ENCODE measurements at places on chromosomes 3 and 15.
A peak's percentile ranks its signal among the peaks of the same experiment; 100 is the strongest.

- DNase-seq = no peak
Measured at GRCh38 chr15:35603301-35603700, 57.3 kb upstream of the DPH6 start.

DNA sequence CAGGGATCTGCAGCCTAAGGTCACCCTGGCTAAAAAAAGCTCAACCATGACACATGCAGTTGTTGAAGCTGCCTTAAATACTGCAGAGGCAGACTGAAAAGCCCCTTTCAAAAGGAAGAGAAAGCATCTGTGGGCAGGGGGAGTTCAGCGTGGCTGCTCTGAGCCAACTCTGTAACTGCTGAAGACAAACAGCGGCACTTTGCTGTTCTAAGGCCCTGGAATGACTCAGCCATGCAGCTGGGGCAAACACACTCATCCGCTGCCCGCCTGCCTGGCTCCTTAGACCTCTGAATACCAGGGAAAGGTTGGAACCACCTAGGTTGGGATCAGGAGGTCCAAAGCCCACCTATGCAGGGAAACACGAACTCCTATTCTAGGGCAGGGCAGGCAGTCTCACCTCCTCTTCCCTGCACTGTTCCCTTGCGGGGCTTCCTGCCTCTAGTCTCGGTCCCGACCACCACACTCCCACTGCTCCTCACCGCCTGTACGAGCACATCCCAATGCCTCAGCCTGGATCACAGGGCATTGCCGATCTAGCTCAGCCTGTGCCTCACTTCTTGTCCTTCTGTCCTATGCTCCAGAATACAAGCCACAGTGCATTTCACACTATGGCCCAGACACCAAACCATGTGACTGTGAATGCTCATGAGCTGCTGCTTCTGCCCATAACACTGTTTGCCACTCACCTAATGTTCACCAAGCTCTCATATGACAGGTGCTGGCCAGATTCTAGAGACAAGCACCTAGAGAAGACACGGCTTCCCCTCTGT, 6.6 kb upstream of the MUSTN1 start:
- no peak for DNase-seq

DNA sequence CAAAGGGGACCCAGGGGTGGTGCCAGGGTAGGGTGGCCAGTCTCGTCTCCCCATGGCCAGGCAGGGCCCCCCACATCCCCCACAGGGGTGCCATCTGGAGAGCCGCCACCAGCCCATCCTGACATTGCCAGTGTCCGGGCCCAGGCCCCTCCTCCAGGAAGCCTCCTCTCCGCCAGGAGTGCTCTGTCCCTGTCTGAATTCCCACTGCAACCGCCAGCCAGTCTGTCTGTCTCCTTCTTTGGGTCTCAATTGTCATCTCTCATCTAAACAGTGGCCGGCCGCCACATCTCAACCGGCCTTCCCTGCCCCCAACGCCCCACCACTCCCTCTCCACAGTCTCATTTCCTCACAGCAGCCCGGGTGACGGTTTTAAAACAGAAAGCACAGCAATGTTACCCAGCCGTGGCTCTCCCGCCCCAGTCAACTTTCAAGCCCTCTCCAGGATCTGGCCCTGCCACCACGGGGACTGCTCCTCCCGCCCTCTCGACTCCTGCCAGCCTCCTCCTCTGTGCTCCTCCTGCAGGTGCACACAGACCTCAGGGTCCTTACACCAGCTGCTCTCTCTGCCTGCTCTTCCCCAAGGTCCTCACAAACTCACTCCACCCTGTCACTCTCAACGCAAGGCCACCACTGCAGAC, 57.0 kb downstream of the IQSEC1 start:
- no peak for DNase-seq

DNA sequence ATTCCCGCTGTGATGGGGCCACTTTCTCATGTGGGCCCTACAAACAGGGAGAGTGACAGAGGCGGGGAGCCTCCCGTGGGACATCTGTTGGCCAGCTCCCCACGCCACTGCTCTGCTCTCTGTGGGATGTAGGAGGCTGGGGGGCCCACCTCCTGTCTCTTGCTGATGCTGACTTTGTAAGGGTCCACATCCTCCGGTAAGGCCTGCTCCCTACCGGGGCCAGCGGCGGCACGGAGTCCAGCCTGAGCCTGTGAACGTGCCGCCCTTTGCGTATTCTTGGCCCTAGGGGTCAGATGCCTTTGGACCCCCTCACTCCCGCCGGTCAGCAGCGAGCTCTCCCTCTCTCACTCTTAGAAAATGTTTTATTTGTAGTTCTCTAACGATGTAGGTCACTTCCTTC, 153.2 kb downstream of the LRRC28 start:
- no peak for DNase-seq

DNA sequence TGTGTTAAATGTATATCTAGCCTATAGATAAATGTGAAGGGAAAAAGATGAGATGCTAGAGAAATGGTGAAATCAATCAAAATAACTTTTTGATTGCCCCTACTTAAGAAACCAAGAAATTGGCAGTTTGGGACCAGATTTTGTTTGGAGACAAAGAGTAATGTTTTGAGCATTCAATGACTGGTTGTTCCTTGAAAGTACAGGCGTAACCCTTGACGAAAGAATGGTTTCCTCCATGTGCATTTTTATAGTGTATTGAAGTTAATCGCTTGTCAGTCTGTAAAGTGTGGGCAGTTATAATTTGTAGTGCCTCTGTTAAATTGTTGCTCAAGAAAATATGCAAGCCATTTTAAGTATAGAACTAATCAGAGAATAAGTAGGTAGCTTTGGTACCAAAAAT, 1.2 kb downstream of the KIF23 start:
- DNase-seq = no peak

- peak; percentile 98 for DNase-seq
Measured at GRCh38 chr3:151305060-151305774, 11.4 kb downstream of the GPR87 start.

DNA sequence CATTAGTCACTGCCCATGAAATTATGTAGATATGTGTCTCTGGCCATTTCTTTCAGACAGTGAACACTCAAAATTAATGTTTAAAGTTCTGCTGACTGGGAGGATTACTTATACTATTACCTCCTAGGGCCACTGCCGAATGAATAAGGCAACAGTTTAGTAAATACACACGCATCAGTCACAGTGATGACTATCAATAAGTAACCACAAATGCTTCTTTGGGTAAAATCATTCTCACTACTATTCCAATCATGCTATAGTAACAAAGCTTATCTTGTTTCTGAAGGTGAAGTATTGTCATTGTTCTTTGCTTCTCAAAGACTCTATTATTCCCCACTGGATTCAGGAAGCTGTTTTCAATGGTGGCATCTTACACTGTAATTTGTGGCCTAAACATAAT, 478.8 kb downstream of the EPHA3 start:
- no peak for DNase-seq

DNA sequence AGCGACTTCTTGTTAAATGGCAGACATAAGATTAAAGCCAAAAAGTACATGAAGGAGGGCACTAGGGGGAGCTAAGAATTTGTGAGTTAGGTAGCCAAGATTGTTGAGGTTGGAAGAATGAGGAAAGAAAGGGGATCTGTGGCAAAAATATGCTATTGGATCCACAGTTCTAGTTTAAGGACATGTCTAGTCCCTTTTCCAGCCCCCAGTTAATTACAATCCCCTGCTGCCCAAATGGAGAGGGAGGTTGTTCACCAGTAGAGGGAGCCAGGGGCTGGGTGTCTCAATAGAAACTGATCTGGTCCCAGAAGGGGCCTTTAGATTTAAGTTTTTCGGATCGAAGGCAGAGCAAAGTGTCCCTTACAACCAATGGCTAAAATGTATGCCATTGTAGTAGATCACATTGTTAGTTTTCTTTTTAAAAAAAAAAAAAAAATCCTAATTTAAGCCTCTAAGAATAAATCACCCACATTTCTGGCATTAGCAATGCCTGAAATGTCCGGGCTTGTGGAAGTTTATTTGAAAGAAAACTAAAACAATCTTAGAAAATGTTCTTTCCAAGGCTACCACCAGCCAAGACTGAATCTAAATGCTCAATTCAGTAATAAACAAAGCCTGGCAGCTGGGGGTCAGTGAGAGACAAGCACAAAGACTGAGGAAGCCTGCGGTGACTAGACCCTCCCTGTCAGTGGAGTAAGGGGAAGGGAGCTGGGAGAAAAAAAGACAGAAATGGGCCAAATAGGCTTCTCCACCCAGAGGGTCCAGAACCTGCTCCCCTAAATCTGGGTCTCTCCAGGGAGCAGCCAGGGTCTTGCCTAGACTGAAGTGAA, 7.1 kb downstream of the COL8A1 start:
- no peak for DNase-seq

DNA sequence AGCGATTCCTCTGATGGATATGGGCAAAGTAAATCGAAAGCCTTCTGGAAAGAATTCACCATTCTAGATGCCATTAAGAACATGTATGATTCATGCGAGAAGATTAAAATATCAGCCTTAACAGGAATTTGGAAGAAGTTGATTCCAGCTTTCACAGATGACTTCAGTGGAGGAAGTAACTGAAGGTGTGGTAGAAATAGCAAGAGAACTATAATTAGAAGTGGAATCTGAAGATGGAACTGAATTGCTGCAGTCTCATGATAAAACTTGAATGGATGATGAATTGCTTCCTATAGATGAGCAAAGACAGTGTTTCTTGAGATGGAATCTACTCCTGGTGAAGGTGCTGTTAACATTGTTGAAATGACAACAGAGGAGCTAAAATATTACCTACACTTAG, 30.1 kb upstream of the TBC1D23 start:
- no peak for DNase-seq

- no peak for DNase-seq
Measured at GRCh38 chr3:149203758-149204157, 17.9 kb downstream of the CP start.

DNA sequence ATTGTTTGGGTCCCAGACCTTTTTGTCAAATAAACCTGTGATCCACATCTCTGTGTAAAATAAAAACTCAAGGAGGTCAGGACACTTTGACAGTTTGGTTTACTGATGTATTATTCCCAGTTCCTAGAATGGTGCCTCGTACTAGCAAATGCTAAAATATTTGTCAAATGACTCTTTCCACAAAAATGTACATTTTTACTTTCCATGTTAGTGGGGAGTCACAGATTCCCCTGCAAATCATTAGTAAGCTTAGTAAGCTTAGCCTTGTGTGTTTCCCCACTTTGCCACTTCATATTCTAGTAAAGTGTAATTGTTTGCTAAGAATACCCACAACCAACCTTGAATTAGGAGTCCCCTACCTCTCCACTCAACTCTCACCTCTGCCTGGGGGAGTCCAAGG, 2.4 kb upstream of the MAGI1 start:
- DNase-seq = no peak

DNA sequence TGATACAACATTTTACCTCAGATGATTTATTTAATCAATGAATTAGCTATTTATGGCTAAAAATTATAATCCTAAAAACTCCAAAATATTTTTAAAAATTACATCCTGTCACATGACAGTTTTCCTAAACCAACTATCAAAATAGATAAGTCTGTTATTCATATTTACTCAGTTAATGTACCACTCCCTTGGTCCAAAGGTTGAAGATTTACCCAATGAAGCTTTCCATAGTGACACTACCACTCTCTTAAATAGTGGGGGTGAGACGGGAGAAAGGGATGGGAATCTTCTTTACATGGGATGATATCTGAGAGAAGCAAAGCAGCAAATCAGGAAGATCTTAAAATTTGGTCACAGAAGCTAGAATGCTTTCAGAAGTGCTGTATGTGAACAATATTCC, 30.5 kb downstream of the XRN1 start:
- DNase-seq = no peak

GRCh38 chr3:192750201-192750600, 22.9 kb upstream of the FGF12 start:
- no peak for DNase-seq

DNA sequence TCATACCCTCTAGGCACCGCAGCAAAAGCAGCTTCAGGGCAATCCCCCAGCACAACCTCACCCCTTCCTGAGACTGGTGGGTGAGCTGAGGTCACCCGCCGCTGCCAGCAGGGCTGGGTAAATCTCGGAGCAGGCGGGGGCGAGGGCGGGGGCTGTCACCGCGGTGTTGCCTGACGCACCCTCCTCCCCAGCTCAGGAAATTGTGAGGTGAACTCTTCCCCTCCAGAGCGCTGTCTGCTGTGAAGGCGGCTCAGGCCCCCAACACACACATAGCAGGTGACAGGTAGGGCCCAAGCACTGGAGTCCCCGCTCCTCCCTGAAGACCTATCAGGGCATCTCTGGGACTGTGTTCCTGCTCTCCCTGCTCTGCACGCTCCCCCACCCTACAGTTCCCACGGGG, 30.2 kb upstream of the FURIN start:
- no peak for DNase-seq

GRCh38 chr3:181212271-181212670, 222.7 kb upstream of the DNAJC19 start:
- no peak for DNase-seq

- DNase-seq = no peak
Measured at GRCh38 chr3:149989307-149989706, 18.6 kb upstream of the PFN2 start.

GRCh38 chr3:151058740-151059139, 26.7 kb upstream of the MED12L start:
- DNase-seq = no peak

DNA sequence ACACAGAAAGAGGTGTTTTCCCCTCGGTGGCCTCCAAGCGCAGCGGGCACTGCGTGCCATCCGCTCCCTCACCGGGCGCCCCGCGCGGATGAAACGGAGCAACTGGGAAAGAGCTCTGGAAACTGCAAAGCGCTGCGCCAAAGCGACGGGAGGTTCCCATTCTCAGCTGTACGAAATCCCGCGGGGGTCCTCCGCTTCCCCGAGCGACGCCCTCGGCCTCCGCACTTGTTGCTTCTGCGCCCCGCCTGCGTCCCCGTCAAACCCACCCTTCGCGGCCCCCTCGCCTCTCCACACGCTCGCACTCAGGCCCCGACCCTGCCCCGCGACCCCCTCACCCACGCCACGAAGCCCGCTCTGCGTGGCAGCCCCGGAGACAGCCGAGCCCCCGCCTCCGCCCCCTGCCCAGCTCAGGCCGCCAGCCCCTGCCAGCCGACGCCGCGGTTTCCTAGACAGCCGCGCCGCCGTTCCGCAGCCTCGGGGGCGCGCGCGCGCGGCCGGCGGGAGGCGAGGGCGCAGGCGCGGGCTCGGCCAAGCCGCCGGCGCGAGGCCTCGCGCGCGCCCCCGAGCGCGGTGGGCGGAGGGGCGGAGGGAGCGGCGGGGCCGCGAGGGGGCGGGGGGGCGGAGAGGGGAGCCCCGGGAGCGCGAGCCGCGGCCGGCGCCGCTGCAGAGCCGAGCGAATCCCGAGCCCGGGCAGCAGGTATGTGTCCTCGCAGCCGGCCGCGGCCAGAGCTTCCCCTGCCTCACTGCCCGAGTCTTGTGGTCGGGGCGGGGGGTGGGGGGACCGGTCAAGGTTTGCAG, at the start of gene TMEM266:
TMEM266 (plus strand) TSS at position 666 of the 798 bp plus-strand sequence. CDS start 74,279 bp downstream, outside the sequence.
- no peak for DNase-seq
